ENCODE measurements at places on chromosomes 5 and 9.

DNA sequence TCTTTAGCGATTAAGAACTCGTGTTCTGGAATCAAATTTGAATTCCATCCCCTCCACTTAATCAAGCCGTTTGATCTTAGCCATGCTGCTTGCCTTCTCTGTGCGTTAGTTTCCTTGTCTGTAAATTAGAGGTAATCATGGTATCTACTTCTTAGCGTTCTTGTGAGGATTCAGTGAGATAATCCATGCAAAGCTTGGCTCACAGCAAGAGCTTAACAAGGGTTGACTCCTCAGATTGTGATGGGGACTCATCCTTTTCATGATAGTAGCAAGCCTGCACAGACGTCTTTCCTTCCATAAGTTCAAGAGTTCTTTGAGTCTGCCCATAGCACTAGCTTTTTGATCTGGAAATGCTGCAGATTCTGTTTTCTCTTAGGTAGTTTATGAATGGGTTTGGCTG lies 72.8 kb downstream of the TRIO start:
- no peak for DNase-seq

DNA sequence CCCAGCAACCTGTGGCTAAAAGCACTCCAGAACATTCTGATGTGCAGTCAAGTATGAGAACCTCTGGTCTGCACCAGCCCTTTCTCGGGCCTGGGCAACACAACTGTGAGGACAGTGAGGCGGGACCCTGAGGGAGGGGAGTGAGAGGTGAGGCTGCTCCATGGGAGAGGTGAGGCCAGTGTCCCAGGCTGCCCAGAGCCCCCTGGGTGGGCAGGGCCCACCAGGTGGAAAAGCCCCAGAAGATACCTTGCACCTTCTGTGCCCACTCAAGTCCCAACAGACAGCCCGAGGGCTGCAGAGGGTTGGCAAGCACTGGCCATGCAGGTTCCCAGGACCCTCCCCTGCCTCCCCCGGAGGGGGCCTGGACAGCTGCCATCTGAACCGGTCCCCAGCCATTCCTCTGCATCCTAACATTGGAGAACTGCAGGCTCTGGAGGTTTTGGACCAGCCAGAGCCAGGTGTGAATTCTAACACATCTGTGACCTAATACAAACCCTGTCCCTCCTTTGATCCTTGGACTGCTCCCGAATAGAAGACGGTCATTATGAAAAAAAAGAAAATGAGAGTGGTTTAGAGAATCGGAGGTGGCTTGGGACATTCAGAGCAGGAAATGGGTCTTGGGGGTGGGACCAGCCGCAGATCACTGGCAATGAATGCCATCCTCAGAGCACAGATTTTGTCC lies 57.0 kb downstream of the DUSP1 start:
- DNase-seq: no peak

GRCh38 chr5:141717043-141717442 lies 35.0 kb upstream of the ARAP3 start:
- no peak for DNase-seq

DNA sequence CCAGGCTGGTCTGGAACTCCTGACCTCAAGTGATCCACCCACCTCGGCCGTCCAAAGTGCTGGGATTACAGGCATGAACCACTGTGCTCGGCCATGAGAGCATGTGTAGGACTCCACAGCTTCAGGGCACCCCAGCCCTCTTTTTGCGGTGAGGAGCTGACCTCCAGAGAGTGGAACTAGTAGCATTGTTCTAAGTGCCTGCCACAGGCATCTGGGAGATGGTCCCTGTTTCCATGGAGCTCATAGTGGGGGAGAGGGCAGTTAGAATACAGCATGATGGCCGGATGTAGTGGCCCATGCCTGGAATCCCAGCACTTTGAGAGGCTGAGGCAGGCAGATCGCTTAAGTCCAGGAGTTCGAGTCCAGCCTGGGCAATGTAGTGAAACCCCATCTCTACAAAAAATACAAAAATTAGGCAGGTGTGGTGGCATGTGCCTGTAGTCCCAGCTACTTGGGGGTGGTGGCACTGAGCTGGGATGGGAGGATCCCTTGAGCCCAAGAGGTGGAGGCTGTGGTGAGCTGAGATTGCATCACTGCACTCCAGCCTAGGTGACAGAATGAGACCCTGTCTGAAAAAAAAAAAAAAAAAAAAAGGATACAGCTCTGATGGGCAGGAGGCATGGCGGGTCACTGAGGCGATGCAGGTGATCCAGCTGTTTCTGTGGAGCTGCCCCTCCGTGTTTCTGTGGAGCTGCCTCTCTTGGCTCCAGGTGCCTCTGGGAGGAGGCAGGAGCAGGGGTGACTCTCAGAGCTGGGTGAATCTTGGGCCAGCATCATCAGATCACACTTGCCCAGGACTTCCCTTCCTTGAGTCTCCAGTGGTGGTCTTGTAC lies 4.2 kb downstream of the ASS1 start:
- DNase-seq: no peak

DNA sequence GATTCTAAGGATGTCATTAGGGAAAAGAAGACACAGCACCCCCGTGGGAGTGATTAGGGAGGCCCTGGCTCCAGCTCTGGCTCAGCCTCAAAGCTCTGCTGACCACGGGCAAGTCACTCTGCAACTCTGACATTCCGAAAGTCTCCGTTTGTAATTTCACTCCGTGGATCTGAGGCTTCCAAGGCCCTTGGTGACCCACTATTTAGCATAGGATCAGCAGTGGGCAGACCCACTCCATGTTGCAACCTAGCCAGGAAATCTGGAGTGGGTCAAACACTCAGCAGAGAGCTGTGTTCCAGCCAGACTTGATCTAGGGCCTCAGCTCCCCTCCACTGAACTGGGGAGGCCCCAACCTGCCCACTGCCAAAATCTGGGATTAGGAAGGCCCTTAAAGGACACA lies 11.8 kb downstream of the PHF19 start:
- no peak for DNase-seq

DNA sequence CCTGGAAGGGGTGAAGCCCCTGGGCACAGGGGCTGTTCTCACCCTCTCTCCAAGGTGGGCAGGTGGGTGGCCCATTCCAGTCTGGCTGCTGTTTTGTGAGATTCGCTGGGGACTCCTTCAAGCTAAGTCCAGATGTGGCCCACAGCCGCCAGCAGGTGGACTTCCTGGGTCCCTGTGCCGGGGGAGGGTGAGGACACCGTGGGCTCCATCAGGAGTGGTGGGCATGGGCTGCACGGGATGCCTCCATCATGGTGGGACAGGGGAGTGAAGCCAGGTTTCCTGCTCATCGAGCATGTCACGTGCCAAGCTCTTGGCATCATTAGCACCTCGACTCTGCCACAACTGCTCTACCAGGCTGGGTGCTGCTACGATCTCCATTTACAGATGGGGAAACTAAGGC lies 1.8 kb downstream of the NCS1 start:
- no peak for DNase-seq

DNA sequence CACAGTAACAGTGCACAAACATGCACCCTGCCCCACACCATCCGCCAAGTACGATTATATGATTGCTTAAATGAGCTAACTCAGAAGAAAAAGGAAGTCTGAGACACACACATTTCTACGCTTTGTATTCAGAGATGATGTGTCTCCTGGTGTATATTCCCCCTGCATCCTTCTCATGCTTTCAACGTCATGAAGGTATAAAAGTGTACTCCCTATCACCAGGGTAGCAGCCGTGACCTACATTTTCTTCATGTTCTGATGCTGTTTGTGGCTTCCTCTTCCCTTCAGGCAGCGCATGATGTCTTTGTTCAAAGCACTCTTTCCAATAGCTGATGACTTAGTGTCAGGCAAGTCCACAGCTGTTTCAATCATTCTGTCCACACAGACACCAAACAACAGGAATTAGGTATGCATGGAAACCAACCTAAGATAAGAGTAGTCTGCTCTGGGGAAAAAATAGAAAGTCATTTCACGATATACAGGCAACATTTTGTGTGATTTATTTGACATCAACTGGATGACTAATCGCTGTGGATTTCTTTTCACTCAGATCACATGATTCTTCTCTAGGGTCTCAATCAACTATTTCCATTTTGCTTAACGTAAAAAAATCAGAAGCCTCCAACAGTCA lies 269.4 kb upstream of the PTGER4 start:
- no peak for DNase-seq

GRCh38 chr5:528629-529511 lies 4.6 kb upstream of the SLC9A3 start:
- no peak for DNase-seq

GRCh38 chr5:154740957-154741356 lies 14.2 kb upstream of the LARP1 start:
- no peak for DNase-seq

DNA sequence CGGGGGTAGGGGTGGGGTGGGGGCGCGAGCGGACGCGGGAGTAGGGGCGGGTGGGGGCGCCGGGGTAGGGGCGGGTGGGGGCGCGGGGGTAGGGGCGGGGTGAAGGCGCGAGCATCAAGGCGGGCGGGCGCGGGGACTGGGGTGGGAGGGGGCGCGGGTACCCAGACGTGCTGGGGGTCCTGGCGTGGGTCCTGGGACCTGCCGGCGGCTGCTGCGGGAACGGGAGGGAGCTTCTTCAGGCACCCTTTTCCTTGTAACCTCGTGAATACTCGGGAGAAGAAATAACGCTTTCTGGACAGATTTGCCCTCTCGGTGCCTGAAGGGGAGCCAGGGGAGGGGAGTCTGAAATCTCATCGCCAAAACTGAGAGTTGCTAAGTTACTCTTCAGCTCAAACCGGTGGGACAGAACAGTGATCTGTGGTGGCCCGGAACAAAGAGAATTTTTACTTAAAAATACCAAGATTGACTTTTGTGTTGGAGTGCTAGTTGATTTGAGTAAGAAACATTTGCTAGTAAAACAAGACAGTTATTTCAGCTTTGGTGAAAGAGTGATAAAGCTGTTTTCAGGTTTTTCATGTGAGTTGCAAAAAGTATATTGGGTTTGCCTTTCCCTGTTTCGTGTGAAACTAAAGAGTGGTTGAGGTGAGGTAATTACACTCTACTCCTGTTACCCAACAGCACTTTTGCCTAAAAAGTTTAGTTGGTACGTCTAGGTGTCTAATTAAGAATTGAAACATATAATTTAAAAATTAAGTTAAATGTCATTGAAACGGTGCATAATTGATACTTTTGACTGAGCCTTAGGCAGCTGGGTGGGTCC lies 643 bp downstream of the PLEKHG4B start:
- DNase-seq: no peak

DNA sequence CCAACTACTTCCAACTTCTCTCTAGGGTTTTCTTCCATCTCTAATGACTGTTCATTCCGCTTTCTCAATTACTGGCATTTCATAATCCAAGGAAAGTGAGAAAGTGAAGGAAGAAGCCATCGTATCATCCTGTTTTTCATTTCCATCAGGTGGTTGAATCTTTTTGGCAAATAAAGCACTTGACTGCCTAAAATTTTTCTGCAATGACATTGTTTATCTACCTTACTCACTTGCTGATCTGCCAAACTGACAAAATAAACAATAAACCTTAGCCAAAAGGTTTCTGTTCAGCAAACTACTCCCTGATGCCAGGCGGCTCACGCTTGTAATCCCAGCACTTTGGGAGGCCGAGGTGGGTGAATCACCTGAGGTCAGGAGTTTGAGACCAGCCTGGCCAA lies 18.4 kb downstream of the FNBP1 start:
- DNase-seq: no peak

GRCh38 chr5:594226-594860 lies 17.8 kb upstream of the CEP72 start:
- DNase-seq: no peak

GRCh38 chr9:99894826-99895225 lies 11.6 kb upstream of the STX17 start:
- DNase-seq: no peak

DNA sequence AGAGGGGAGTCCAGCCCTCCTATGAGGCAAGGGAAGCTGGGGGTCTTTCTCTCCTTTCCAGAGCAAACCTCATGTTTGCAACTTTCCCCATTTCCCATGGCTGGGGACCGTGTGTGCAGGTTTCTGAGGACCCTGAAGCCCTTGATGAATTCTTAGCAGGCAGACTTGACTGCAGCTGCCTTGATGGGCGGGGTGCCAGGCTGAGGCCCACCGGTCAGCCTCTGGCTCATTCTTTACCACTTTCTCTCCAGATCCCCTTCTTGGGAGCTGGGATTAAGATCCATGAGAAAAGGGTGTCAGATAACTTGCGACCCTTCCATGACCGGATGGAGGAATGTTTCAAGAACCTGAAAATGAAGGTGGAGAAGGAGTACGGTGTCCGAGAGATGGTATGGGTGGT lies 30.0 kb upstream of the FOXI1 start:
- no peak for DNase-seq

- DNase-seq: no peak
Measured at GRCh38 chr5:158819840-158820620, 279.7 kb downstream of the EBF1 start.

DNA sequence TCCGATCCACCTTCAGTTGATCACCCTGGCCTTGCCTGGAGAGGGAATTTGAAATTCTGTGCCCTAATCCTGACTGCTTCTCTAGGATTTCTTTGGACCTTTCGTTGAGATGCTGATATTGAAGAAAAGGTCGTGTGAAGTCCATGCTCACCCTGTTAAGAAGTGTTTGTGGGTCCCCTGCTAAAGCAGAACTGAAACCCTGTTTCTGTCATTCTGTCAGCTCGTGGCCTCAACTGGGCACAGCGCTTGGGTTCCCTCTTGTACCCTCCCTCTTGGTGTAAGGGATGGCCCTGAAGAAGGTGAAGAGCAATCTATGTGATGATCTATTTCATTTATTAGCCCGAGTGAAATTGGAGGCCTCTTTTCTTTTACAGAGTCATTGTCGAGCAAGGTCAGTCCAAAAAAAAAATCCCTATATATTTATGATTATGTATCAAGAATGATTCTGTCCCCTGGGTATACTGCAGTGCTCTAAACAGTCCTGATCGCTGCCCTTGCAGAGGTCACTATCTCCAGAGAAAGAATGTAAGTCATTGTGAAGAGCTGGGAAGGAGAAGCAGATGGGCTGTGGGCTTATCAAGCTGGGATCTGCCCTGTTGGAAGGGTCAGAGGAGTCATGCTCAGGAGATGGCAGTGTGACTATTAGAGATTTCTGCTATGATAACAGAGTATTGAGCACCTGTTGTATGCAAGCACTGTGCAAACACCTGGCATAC lies 56.1 kb downstream of the WWC1 start:
- DNase-seq: no peak

DNA sequence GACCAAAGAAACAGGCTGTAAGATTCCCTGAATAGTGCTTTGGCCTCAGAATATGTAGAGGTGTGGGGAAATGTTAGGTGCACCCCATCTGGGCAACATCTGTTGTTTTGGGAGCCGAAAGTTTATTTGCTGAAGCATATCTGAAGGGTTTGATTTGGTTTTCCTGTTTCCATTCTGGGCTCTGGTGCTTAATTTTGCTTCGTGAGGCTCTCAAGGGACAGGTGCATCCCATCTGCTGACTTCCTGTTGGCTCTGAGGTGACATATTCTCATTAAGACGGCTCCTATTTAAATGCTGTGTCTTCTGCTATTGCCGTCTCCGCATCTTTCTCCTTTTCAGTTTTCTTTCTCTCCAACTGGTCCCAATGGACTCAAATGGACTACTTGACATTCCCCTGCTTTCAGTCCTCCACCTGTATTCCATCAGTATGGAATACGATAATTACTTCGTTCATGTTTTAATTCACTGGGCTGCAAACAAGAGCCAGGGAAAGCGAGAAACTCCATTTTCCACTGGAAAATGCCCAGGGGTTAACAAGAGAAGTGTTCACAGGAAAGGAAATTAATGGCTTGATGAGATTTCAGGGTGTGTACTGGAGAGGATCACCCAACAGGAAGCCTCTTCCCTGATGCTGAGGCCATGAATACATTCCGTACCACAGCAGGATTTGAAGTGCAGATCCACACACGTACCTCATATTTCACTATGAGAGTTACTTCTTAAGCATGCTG lies 104.0 kb downstream of the MTX3 start:
- no peak for DNase-seq

- DNase-seq: no peak
Measured at GRCh38 chr9:105864248-105864898, 170.0 kb downstream of the TMEM38B start.
